RWPE2 (cell line): ENCODE measurements at places on chromosomes 11 and 22.

DNA sequence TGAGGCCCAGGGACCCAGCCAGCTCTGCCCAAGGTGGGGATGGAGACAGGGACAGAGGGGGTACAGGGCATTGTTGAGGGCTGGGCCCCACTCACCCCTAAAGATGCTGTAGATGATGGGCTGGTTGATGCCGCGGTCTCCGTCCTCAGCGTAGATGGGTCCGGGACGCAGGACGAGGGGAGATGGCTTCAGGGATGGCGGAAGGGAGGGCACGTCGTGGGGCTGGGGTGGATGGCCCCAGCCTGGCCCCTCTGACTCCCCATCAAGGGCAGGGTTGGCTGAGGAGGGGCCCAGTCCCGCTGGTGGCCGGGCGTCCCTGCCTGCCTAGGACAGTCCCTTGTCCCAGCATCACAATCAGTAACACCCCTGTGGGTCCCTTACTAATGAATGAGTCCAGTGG is 4.5 kb upstream of the IRF7 start:
- DNase-seq: no peak

- DNase-seq: no peak
Observed at GRCh38 chr11:32279672-32280071, 155.7 kb downstream of the WT1 start.

GRCh38 chr11:65501472-65502273 is 2.8 kb downstream of the MALAT1 start:
- no peak for DNase-seq

GRCh38 chr11:23755076-23755475 is 741.8 kb upstream of the LUZP2 start:
- no peak for DNase-seq

GRCh38 chr11:64876835-64877341 is 1.5 kb downstream of the EHD1 start:
- peak; percentile 71 for DNase-seq

DNA sequence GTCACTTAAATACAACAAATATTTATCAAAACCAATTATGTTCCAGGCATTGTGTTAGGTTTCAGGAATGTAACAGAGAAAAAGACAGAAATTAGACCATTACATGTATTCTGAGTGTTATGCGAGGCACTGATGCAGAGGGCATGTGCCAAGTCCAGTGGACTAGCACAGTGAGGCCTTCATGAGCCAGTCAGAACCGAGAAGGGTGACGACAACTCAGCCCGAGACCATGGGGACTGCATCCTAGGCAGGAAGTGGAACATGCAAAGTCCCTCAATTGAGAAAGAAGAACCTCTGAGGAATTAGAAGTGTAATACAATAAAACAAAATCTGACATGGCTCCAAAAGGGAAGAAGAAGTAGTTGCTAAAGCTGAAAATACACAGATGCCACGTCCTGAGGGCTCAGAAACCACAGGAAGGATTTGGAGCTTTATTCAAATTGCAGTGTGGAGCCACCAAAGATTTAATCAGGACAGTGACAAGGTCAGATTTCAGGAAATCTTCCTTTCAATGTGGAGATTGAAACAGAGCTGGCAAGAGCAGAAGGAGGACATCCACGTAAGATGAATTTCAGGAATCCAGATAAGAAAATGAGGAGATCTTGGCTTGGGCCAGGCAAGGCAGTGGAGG is 529.6 kb downstream of the NTM start:
- no peak for DNase-seq
